ENCODE measurements at places on chromosomes 2 and 18.

- DNase-seq = no peak
Measured at GRCh38 chr18:22302144-22302543, 115.6 kb downstream of the CTAGE1 start.

GRCh38 chr2:215843579-215843978 is 169.8 kb downstream of the MREG start:
- no peak for DNase-seq

GRCh38 chr2:197217541-197217940 is 93.0 kb downstream of the ANKRD44 start:
- no peak for DNase-seq

- DNase-seq = no peak
Measured at GRCh38 chr2:106831241-106831640, 54.7 kb downstream of the ST6GAL2 start.

DNA sequence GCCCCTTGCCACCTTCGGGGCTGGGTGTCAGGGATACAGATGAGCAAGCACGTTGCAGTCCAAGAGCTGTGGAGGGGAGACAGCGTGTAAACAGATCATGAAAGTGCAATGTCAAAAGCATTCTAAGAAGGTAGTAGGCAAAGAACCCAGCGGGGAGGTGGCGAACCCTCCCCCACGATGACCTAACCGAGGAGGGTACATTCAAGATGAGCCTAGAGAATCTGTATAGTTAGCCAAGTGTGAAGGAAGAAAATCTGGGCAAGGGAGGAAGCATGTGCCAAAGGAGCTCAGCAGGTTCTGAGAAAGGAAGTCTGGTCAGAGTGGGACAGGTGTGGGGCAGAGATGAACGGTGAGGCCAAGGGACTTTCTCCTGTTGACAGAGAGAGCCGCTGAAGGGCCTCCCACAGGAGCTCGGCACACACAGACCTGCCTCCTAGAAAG is 106.9 kb downstream of the SP3 start:
- no peak for DNase-seq

- DNase-seq = no peak
Measured at GRCh38 chr2:49903471-49903870, 749.2 kb upstream of the FSHR start.

DNA sequence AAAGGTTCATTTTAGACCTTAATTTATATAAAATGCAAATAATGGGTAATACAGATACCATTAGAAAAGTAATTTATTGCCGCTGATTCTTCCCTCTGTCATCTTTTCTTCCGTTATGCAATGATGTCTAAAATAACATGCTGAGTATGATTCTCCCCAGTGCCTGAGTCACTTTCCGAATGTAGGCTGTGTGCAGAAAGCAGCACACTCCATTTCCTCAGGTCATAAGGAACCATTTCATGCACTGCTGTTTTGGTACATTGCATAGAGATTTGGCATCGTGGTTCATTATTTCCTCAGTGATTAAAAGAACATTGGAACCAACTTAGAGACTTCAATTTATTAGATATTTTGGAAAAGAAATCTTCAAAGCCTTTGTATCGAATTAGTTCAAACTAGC is 173.5 kb downstream of the CDH2 start:
- DNase-seq = no peak

- DNase-seq = no peak
Measured at GRCh38 chr2:29627279-29627711, 294.1 kb downstream of the ALK start.

- DNase-seq = no peak
Measured at GRCh38 chr2:217415316-217415715, 555.5 kb upstream of the TNP1 start.

DNA sequence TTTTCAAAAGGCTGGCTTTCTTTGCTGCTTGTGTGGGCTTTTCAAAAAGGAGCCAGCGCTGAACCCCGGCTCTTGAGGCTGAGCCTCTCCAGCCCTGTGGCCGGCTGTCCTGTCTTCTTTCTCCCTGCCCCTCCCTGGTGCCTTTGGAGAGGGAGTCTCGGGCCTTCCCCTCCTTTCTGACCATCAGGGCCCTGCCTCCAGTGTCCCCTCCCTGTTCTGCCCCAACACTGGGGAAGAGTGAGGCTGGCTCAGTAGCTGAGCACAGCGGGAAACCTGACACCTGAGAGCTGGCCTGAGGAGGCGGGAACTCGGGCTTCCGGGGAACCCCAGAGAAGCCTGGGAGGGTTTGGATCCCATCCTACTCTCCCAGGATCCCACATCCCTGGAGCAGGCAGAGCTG is 232.1 kb downstream of the LOXHD1 start:
- no peak for DNase-seq

DNA sequence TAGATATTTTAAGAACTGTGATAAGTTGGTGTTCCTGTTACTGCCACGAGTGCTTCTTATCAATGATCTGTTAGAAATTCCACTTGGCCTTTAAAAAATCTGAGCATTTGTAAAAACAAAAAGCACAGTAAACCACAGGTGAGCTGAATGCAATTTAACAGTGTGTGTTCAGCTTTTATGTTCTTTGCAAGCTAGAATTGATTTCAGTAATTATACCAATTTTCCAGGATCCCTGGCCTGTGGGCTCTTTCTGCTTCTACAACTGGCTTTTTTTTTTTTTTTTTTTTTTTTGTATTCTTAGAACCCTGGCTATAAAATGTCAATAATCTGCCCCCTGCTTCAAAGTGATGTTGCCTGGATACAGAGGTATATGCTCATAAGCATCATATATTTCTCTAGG is 548.5 kb upstream of the SLC8A1 start:
- DNase-seq = no peak

DNA sequence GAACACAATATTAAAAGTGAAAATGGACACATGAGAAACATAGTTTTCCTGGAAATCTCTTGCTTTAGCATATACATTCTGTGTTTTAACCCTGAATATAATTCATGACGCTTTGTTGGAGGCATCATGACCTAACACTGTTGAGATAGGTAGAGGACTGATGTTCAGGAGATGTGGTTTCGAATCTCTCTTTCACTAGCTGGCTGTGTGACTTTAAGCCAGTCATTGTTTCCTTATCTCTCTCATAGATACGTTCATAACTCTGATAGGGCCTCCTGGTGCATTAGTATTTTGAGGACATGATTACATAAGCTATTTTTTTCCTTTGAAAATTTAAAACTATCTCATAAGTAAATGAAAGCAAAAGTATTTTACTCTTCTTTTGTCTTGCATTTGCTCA is 179.0 kb upstream of the DTNA start:
- DNase-seq = no peak

GRCh38 chr2:109522063-109522374 is 91.7 kb downstream of the SEPTIN10 start:
- DNase-seq = no peak

All from stimulated activated CD4-positive, alpha-beta T cell treated with anti-CD3 and anti-CD28 coated beads, Interleukin-1b, Interleukin-23, amount 100 ng/mL, for 4 hours (primary cell).